Activated CD8-positive, alpha-beta memory T cell treated with anti-CD3 and anti-CD28 coated beads for 1 hour (primary cell): ENCODE measurements at places on chromosomes 6 and 20.

DNA sequence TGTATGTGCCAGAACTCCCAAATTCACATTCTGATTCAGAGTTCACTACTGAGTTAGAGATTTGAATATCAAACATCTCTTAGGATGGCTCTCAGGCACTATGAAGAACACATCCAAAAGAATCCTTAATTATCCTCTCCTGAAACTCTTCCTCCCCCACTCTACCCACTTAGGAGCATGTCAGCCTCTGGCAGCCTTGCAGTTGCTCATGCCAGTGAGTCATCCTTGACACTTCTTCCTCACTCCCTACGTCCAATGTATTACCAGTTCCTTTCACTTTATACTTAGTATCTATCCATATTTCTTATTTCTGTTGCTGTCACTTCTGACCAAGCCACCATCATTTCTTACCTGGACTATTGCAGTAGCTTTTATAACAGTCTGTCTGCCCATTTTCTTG, 192.0 kb upstream of the IMPG1 start:
- no peak for DNase-seq

- DNase-seq, result peak; percentile 17
These were observed 122.6 kb upstream of the IFNGR1 start for GRCh38 chr6:137341681-137342195.

GRCh38 chr6:107803957-107804356, 20.2 kb downstream of the SCML4 start:
- DNase-seq, result no peak

GRCh38 chr20:59387891-59388290, 87.5 kb downstream of the EDN3 start:
- no peak for DNase-seq

DNA sequence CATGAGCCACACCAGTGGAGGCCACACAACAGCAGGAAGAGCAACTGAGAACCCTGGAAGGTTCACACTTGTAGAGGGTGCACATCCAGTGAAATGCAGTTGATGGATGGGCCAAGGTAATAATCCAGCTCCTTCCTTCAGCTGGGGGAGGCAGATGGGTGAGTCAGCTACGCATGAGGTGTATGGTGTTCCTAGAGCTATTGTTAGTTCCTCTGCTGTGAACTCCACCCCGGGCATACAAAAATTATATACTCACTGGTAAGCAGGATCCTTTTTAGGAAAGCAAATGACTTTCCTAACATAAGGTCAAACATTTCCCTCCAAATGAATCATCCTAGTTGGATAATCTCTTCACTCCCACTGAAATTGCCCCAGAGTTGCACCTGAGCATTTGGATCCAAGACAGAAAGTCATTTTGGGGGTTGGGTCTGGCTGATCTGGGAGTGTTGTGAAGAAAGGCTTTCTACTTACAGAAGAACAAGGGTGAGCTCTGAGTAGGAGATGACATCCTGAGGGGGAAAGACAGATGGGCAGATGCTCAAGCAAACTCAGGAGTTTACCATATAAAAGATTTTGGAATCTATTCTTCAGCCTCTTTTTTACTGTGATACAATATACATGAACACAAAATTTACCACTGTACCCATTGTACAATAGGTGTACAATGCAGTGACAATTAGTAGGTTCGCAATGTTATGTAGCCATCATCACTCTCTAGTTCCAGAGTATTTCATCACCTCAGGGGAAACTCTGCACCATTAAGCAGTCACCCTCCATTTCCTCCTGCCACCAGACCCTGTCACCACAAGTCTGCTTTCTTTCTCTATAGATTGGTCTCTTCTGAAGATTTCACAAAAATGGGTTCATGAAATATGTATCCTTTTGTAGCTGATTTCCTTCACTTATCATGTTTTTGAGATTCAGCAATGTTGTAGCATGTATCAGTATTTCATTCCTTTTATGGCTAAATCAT, 11.1 kb downstream of the HLA-F start:
- DNase-seq, result no peak
